Right atrium auricular region (tissue), 2 donors: ENCODE measurements at places on chromosomes 7 and 10. TPM values are rescaled to one million over a fixed set of nuclear protein-coding genes. Genes with fewer than 3 reads are reported as not detected.

GRCh38 chr7:153616711-153617325 lies 435.4 kb upstream of the DPP6 start:
- no peak for DNase-seq

DNA sequence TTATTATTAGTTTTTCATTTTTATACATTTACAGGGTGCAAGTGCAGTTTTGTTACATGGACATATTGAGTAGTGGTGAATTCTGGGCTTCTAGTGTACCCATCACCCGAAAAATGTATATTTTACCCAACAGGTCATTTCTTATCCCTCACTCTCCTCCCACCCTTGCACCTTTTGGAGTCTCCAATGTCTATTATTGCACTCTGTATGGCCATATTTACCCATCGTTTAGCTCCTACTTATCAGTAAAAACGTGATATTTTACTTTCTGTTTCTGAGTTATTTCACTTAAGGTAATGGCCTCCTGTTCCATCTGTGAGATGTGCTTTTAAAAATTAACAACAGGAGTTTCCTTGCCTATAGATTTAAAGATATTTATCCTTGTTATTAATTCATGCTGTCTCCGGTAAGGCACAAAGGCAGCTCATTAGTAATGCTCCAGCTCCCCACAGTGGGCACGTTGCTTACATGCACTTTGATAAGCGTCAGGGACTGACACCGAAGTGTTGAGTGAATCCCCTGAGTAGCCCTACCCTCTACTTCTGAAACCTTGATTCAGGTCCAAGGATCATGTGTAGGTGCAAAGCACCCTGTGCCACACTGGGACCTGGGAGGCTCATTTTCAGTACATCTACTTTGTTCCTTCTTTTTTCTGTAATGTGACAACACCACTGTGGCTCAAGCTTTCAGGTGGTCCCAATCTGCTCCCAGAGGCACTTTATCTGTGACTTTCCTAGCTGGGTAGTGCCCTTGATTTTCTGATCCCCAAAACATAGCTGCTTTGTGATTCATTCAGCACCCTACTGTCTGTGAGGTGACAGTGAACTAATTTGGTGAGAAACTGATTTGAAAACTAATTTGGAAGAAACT lies 27.3 kb downstream of the HYAL4 start:
- DNase-seq: no peak

DNA sequence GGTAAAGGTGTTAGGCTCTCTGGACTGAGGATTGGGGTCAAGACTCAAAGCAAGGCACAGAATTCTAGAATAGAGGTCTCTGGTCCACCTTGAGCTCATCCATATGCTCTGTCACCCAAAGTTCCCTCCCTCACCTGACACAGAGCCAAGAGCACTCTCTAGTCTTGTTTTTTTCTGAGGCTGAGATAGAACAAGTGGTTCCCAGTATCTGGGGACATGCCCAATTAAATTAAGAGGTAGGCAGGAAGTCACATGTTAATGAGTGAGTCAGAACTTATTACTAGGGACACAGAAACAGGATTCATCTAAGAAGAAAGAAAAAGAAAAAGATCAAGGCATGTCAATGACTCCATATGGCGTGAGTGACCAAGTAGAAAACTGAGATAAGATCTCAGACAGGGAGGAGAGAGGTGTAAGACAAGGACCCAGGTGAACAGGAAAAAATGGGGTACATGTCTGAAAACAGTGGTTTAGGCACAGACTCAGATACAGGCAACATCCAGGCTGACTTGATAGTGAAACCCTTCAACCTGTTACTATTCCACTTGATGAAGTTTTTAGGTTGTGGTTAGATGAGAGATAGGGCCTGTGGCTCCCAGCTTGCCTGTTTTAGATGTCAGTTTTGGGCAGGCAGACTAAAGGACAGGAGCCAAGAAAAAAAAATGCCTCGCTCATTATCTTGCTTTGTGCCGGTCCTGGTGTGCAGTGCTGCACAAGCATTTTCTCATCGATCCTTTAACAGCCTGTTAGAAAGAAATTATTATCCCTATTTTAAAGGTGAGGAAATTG lies 609.9 kb downstream of the CCSER2 start:
- no peak for DNase-seq

SPDYE1 gene
- total RNA-seq: not detected

HDAC9 gene
- 16.6 TPM for total RNA-seq

GRCh38 chr7:44172803-44173424 lies 16.3 kb downstream of the GCK start:
- no peak for DNase-seq
